Activated B cell treated with CpG ODN at 0.5 μM for 24 hours (primary cell): ENCODE measurements at places on chromosomes 5 and 9.

- no peak for DNase-seq
These were observed 674 bp downstream of the LHFPL2 start for GRCh38 chr5:78647838-78648358.

GRCh38 chr5:35009657-35010056, 38.1 kb downstream of the AGXT2 start:
- DNase-seq, result no peak

DNA sequence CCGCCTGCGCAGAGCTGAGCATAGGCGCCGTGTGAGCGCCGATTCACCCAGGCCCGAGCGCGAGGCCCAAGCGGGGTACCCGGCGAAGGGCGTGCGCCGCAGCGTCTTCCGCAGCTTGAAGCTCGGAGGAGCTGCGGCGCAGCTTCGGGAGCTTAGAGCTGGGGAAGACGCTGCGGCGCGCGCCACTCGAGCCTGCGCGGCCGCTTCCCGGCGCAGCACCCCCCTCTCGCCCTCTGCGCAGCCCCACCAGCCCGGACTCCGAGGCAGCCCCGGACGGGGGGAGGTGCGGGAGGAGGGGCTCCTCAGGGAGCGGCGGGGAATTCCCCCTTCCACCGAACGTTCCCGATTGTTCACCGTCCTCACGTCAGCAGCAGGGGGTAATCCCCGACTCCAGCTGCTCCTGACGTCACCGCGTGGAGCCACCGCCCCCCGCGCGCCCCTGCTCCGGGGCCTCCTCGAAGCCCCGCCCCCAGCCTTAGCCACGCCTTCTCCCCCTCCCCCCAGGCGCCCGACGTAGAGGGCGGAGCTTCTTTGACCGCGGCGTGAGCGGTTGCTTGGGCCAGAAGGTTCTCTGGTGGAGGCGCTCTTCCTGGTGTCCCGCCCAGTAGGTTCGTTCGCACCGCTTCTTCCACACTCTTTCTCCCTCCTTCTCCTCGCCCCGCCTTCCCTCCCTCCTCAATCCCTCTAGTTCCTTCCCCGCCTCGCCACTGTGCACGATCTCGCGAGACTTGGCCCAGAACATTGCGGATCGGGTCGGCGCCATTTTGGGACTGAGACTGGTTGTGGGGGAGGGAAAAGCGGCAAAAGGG, at the start of gene GPBP1:
GPBP1 (plus strand) TSS at position 741 of the 809 bp plus-strand sequence. CDS start 40,072 bp downstream, outside the sequence.
- DNase-seq, result peak; percentile 98

DNA sequence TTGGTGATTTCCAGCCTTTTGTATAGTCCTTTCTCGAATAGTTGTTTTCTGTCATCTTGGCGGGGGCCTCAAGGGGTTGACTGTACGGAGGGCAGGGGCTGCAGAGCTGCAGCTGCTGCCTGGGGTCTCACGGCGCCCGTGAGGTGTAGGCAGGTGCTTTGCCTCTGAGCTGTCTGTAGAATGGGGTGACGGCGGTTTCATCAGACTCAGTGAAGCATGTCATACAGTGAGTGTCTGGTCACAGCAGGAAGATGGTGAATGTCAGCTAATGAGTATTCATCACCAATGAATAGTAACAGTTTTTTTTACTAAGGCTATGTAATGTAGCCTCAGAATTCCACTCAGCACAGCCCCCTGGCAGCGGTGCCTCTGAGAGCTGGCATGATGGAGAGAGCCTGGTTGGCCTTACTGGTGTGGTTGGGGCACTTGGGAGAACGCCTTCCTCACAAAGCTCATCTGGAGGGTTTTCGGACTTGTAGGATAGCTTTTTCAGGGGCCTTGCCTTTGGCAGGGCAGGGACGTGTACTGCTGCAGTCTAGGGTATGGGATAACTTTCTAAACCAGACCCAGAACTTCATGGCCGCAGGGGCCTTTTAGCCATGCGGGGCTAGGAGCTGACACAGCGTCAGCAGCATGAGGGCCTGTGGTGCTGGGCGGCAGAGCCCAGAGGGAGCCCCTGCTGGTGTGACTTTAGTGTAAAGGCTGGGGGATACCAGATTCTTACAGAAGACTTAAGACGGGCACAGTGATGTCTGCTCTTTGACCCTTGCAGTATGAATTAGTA, 15.0 kb downstream of the TENT4A start:
- DNase-seq, result peak; percentile 34

- no peak for DNase-seq
These were observed 112.0 kb upstream of the IL12B start for GRCh38 chr5:159442206-159442850.

DNA sequence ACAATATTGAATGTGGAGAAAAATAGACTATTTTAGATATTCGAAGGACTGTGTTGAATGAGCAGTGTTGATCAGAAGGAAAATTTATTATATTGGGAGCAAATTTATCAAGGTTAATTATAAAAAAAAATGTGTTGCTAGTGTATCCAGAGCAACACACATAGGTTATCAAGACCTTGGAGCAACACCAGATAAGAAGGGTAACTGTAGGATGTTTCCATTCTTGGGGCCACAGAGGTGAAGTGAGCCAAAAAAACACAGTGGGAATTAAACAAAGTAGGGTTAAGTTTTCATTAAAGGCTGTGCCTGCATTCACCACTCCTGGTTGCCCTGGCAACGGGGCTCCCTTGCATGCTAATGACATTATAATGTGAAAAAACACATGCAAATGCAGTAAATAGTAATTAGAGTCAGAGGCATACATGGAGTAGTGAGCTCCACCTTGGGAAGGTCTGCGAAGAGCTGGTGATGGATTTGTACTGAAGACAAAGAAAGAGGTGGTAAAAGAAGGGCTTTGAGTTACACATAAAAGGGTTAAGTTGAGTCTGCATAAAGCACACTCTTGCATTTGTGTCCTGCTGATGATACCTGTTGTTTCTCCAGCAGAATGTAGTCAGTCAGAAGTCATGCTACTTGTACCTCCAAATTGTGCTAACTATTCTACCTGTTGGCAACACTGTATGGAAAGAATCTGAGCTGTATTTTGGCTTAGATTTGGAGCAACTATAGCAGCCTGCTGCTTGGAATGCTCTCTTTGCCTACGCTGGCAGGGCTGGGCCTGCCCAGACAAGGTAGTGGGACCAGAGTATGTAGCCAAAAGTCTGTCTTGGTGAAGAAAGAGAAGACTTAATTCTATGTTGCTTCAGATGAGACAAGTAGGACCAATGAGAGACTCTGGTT, 59.6 kb downstream of the ATG10 start:
- DNase-seq, result no peak

- DNase-seq, result no peak
These were observed 49.7 kb downstream of the VAV2 start for GRCh38 chr9:133942206-133942975.

DNA sequence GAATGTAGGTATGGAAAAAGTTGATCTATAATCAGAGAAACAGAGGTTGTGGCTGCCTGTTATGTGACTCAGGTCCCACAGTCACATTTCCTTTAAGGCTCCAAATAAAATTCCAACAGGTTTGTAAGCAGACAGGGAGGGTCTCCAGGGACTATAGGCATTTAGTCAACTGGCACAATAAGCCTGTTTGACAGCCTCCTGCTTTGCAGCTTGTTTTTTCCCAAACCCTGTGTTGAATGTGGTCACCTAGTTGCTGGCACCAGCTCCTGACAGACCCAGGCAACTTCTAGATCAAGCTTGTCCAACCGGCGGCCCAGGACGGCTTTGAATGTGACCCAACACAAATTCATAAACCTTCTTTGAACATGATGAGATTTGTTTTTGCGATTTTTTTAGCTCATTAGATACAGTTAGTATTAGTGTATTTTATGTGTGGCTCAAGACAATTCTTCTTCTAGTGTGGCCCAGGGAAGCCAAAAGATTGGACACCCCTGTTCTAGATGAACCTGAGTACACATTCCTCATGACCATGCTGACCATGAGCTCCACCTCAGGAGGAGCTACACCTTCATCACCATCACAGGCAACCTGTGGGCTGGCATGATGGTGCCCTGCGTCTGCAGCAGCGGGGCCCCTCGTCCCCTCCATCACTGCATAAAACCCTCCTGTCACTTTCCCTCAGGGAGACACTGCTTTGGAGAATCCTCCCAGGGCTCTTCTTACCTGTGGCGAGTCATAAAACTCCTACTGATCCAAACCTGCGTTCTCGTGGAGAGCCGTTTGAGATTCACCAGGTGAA, 15.7 kb upstream of the GRHPR start:
- DNase-seq, result no peak

DNA sequence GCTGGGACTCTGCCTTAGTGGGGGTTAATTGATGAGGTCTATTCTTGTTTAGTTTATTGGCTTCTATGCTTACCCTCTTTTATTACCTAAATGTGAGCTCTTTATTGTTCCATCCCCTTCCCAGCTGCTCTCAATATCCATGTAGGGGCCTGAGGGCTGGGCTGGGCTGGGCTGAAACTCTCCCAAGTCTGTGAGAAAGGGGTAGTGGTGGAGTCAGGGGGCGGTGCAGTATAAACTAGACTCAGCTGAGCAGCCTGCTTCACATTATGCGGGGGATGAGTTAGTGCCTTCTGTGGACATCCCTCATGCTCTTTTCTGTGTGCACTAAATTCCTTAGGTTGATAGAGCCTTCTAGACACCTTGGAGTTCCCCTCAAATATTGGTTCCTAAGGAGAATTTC, 451.8 kb upstream of the PTGER4 start:
- DNase-seq, result no peak

DNA sequence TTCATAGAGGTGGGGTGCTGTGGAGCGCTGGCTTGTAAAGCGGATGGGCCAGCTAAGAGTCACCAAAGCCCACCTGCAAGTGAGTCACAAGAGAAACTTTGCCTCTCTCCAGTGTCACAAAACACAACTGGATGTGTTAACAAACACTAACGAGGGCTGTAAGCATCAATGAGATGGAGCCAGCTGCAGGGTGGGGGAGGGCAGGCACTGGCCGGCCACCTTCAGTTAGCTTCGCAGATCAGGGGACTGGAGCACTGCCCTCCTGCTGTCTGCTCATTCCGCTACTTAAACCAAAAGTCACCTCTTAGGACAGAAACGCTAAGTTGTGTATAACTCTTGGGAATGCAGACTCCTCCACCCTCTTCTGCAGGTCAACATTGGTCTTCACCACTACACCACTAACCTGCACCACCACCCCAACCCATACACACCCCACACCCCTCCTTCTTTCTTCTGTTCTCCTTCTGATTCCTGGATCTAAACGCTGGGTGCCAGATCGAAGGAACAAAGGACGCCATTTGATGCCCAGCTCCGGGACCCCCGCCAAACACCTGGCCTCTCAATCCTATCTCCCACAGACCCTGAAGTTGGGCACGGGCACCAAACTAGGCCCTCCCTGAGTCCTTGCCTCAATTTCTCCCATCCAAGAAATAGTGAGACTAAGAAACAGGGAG, 2.1 kb downstream of the ARSI start:
- no peak for DNase-seq

GRCh38 chr9:131240047-131240921, 36.0 kb downstream of the FAM78A start:
- no peak for DNase-seq

GRCh38 chr9:77764894-77765780, 117.0 kb upstream of the GNA14 start:
- no peak for DNase-seq

DNA sequence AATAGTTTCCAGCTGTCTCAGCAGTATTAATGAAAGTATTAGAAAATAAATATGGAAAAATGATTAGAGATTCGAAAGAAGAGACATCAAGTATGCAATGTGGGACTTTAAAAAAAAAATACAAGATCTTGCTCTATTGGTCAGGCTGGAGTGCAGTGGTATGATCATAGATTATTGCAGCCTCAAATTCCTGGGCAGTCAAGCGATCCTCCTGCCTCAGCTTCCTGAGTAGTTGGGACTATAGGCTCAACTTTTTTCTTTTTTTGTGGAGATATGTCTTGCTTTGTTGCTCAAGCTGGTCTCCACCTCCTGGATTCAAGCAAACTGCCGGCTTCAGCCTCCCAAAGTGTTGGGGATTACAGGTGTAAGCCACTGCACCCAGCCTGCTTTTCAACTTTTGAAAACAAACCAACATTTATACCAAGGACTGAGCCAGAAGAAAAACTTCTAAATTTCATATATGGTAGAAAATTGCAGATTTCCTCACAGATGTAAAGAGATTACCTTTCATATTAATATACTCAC, 323.1 kb downstream of the ADGRV1 start:
- DNase-seq, result no peak

- DNase-seq, result no peak
These were observed 60.6 kb upstream of the ZFR start for GRCh38 chr5:32504989-32505596.

DNA sequence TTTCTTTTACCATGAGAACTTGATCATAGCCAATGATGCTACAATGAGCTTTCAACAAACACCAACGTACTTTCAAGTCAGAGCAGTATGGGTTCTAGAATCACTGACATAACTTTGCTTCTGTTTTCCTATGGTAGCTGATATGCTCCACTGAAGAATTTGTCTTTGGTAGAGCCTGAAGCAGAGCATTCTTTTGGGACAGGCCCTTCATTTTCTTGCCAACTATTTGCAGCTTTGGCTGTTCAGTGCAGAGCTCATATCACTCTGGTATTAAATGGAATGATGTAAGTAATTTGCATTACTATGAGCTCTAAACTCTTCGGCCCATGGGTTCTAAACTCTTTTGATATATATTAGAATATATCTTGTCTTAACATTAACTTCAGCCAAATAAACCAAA, 51.8 kb upstream of the APC start:
- DNase-seq, result no peak

- no peak for DNase-seq
These were observed 3.1 kb downstream of the LCN1 start for GRCh38 chr9:135524130-135524861.

- DNase-seq, result no peak
These were observed 82.1 kb upstream of the MOCS2 start for GRCh38 chr5:53191548-53192165.

- no peak for DNase-seq
These were observed 31.4 kb upstream of the PDZD2 start for GRCh38 chr5:31607546-31607945.
